ENCODE measurements at places on chromosomes 16 and 17. TPM values are rescaled to one million over a fixed set of nuclear protein-coding genes. Genes with fewer than 3 reads are reported as not detected.

Gene KRTAP16-1
- not detected for polyA plus RNA-seq

Gene MYH3
- 0.62 TPM for polyA plus RNA-seq

Gene MGAT5B
- polyA plus RNA-seq, result 0.24 TPM

Gene OSGIN1
- 39.7 TPM for polyA plus RNA-seq

Gene RHBDL3
- polyA plus RNA-seq, result 5.3 TPM

Gene SOX8
- 2.1 TPM for polyA plus RNA-seq

Gene MYH11
- polyA plus RNA-seq, result 45.1 TPM

Gene FNDC8
- not detected for polyA plus RNA-seq

Gene OTOP2
- polyA plus RNA-seq, result not detected

Gene KRT24
- polyA plus RNA-seq, result 0.10 TPM

Gene CORO1A
- polyA plus RNA-seq, result 4.1 TPM

Gene FBXL19
- polyA plus RNA-seq, result 14.0 TPM

Gene SCGB1C2
- polyA plus RNA-seq, result not detected

- DNase-seq, result no peak
Measured at GRCh38 chr16:68707340-68708152, 29.5 kb upstream of the CDH1 start.

DNA sequence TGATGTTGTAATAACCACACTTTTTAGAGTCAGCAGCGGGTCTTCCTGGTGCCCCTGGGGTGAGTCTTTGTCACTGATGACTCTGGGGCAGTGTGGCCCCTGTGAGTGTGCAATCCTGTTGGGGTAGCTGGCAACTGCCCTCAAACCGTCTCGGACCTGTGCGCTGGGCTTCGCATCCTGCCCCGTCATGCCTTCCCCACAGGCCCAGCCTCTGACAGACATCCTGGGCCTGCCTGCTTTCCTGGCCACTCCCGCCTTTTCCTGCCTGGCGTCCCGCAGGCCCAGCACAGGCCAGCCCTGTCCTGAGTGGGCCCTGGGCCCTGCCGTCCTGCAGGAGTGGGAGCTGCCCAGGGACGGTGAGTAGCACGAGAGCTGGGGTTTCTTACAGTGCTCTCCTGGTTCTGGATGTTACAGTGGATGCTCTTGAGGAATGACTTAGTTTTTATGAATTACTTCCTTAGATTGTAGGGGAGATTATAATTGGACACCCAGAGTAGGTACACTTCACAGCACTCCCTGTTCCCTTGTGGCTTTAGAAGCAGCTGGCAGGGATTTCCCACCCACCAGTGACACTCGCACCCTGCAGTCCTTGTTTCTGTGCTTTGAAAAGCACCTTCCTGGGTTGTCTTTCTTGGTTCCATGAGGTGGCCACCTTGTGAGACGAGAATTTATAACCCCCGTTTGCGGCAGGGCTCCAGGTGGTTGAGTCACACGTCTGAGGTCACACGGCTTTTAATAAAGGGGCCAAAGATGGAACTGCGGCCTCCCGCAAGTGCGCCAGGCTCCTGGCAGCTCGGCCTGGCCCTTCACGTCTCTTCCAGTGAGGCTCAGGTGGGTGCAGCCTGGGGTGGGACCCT, 50.0 kb upstream of the CAPN15 start:
- DNase-seq, result peak; percentile 61

- DNase-seq, result no peak
Measured at GRCh38 chr16:56885446-56886162, 20.6 kb downstream of the SLC12A3 start.

- no peak for DNase-seq
Measured at GRCh38 chr17:47205419-47205963, 3.7 kb upstream of the MYL4 start.

- DNase-seq, result peak; percentile 76
Measured at GRCh38 chr17:82963104-82963950, 116.1 kb upstream of the METRNL start.

DNA sequence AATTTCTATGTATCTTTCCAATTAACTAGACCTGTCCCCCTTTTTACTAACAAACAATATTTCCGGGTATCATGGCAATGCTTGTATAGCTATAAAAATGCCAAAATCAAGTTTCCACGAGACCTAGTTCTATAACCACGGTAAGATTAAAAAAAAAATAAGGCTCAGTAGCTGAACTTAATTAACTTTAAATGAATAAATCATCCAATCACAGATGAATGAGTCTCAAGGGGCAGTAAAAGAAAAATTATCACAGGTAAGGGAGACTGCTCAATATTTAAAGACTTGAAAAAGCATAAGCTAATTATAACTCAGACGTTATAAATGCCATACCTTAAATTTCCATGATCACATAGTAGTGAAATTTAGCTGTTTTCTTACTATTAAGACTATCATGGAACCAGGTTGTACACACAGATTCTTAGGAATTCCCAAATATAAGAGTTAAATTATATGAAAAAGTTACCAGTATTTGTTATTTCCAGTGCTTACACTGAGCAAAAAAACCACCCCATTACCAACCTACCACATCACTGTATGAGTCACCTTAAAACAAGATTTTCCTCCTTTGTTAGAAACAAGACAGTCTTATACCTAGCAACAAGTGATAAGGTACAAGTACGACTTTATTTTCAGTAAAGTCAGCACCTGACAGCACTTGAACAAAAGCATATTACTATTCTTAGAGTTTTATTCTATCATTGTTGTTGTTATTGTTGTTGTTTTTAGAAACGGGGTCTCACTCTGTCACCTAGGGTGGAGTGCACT, 20.6 kb downstream of the SSH2 start:
- no peak for DNase-seq

GRCh38 chr16:11990702-11991390, 14.3 kb downstream of the SNX29 start:
- DNase-seq, result no peak

GRCh38 chr16:10828851-10829366, 10.3 kb upstream of the TVP23A start:
- peak; percentile 97 for DNase-seq

DNA sequence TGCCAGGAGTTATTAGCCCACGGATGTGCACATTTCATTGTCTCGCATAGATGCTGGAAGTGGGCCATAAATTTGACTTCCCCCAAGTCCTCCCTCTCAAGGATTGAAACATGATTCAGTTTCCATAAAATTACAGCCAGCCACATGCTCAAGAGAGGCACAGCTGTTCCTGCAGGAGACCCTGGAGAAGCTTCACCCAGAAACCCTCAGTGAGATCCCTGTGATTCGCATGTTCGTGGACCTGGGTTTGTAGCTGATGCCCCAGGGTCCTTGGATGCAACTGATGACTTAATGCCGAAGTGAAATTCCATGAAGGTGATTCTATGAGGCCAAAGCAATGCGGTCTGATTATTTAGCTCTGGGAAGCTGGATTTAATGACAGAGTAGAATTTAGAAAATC, 24.7 kb upstream of the AQP8 start:
- DNase-seq, result no peak

GRCh38 chr17:35931794-35932425, 1.3 kb upstream of the RDM1 start:
- DNase-seq, result peak; percentile 38

- no peak for DNase-seq
Measured at GRCh38 chr17:1947743-1948516, 77.2 kb downstream of the RTN4RL1 start.

- no peak for DNase-seq
Measured at GRCh38 chr17:61208301-61209105, 191.1 kb upstream of the TBX2 start.

GRCh38 chr17:80025140-80025539, 10.5 kb downstream of the TBC1D16 start:
- DNase-seq, result no peak

- no peak for DNase-seq
Measured at GRCh38 chr16:11215935-11216556, 40.0 kb downstream of the SOCS1 start.
